ENCODE measurements at places on chromosomes 2 and 18.
A peak's percentile ranks its signal among the peaks of the same experiment; 100 is the strongest.

- DNase-seq: no peak
These were observed 116.5 kb downstream of the MBP start for GRCh38 chr18:77015771-77016710.

DNA sequence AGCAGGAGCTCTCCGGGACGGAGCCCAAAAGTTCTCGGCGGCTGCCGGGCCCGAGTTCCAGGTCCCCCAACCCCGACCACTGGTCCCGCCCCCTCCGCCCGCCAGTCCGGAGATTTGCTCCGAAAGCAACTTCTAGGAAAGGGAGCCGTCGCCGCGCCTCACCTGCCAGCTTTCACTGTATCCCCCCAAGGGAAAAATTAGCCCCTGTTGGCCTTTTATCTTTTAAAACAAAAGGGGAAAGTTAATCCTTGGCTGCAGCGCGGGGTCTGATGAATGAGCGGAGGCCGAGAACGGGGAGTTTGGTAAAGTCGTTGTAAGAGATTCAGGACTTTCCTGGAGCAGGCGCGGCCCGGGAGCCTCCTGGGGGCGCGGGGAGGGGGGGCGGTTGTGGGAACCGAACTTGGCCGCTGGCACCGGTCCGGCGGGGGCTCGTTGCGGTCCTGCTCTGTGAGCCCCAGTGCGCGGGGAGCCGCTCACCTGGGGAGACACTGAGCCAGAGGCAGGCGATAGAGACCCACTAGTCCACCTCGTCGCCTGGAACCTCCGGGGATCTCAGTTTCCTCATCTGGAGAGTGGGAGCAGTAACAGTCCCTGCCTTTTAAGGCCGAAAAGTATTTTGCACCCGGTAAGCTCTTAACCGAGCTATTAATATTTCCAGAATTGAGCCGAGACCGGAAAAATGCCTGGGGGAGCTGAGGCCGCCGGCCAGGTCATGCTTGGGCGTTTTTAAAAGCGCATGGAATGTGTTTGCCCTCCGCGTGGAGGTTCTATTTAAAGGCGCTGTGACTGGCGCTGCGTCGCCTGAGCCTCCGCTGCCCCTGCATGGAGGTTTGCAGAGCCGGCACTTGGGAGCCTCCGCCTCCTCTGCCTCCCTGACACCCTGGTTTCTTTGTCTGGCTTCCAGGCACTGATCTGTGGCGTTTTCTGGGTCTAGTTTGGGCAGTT lies 1.1 kb downstream of the EFHD1 start:
- no peak for DNase-seq

- no peak for DNase-seq
These were observed 20.0 kb downstream of the MPP4 start for GRCh38 chr2:201678401-201678800.

DNA sequence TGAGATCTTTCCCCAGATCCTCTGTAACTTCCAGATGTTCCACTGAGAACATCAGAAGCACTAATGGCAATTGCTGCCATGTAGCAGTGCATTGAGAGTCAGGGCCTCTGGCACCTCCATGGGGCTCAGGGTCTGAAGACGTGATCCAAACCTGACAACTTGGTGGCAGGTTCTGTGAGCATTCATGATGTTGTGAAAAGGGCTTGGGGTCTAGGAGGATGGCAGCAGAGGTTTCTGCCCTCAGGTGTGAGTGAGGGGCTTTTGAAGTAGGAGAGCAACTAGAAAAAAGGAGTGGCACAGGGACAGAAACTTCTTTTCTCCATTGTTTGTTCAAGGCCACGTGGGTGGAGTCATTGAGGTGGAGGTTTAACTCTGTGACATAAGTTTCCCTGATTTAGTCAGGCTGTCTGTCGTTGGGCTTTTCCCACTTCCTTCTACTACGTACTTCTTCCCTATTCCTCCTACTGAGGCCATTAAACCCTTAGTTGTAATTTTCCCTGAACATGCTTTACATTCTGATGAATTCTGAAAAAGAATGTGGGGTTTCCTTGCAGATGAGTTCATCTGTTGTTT lies 13.1 kb downstream of the CFLAR start:
- DNase-seq: peak; percentile 84

- DNase-seq: no peak
These were observed 53.0 kb downstream of the REEP1 start for GRCh38 chr2:86284401-86284841.

- DNase-seq: no peak
These were observed 211.9 kb downstream of the EXOC6B start for GRCh38 chr2:72613931-72614330.

GRCh38 chr2:71516253-71516888 lies 63.0 kb downstream of the DYSF start:
- DNase-seq: no peak

GRCh38 chr2:125086313-125087184 lies 1061.5 kb downstream of the CNTNAP5 start:
- DNase-seq: no peak

- DNase-seq: no peak
These were observed 78.0 kb upstream of the NFATC1 start for GRCh38 chr18:79317703-79318102.

DNA sequence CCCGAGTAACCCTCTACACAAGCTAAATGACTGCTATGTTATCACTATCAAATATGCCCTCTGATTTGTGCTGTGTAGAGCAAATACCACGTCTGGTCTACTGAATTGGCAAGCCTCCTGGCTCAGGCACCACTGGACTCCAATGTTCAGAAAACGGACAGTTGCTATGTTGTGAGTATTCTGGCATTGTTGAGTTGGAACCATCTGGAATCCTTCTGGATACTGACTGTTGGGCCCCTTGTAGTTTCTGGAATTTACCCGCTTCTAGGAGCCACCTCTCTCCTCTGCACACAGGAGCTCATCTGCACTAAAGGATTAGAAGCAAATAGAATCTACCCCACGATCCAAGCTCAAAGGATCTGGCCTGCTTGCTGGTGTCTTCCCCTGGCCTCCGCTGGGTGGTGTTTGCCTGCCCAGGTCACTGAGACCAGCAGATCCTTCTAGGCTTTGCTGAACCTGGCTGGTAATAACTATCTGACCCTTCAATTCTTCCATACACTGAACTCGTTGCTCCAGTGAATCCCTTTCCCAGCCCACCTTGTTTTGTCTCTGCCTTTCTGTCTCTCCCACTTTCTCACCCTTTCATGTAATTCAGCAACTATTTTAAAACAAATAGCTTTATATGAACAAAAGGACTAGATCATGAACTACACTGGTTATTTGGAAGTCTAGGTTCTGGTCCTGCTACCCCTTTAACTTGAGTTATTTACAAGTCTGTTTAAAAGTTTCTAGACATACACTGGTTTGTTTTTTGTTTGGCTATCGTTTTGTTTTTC lies 2.1 kb upstream of the HAAO start:
- DNase-seq: no peak

DNA sequence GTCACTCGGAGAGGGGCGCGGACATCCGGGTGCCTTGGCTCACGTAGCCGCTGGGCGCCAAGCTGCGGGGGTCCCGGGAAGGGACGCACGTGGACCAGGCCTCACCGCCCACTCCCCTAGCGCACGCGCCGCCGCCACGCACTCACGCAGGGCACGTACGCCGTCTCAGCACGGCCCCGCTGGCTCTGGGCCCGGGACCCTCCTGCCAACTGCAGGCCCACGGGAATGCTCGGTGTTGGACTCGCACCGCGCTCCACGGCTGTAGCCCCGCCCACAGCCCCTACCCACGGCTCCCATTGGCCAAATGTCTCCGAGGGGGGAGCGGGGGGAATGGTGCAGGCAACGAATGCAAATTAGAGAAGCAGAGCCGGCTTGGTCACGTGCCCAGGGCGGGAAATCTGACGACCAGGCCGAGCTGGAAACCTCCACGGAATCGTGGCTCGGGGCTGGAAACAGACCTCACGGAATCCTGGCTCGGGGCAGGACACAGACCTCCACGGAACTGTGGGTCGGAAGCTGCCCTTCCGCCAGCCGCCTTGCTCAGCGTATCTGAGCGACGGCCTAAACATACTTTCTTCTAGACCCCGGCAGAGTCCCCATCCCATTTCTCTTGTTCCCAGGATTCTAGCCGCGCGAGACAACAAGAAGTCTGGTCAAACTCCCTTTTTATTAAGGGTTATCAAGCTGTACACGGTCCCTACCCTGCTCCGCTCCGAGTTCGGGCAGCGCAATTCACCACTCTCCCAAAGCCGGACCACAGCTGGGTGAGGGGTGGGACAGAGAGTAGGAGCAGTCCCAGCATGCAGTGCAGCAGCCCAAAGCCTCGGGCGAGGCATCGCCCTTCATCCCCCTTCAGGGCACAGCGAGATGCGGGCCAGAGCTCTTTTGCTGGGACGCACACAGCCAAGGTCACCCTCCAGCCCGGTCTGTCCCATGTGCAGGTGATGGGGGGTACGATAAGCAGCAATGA lies at the start of gene ABCB6:
Gene ABCB6, minus strand, starts transcription at position 227 of the 970 bp plus-strand sequence. CDS start 285 bp downstream, outside the sequence.
- peak; percentile 84 for DNase-seq

- DNase-seq: peak; percentile 79
These were observed 47.1 kb upstream of the CCBE1 start for GRCh38 chr18:59744271-59744721.

- DNase-seq: peak; percentile 20
These were observed 248.6 kb downstream of the BCL2 start for GRCh38 chr18:63070767-63071502.

DNA sequence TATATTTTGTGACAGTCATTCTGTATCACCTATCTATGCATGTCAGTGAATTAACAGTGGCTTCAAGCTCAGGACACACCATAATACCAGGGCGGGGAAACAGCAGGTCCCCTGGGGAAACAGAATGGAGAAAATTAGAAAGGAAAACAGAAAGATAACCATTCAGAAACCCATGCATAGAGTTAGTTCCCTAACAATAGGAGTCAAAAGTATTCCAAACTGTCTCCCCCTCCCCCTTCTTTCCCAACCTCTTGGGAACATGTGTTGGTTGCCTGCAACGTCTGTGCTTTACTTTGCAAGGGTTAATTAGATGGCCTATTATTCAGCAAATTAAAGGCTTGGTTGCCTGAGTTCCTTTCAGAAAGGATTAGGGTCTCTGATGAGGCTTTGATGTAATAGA lies 176.4 kb downstream of the MYO3B start:
- DNase-seq: no peak

- no peak for DNase-seq
These were observed 82.1 kb downstream of the RNF144A start for GRCh38 chr2:6999211-6999877.

GRCh38 chr2:225600444-225600843 lies 200.9 kb downstream of the NYAP2 start:
- no peak for DNase-seq

- no peak for DNase-seq
These were observed 56.8 kb upstream of the SPAG16 start for GRCh38 chr2:213227458-213227857.

GRCh38 chr2:64267699-64268098 lies 123.5 kb upstream of the PELI1 start:
- no peak for DNase-seq

- peak; percentile 4 for DNase-seq
These were observed 1.9 kb upstream of the CABYR start for GRCh38 chr18:24136967-24137373.
